ENCODE measurements at places on chromosomes 7 and 10. TPM values are rescaled to one million over a fixed set of nuclear protein-coding genes. Genes with fewer than 3 reads are reported as not detected.

Gene HOXA4
- not detected for total RNA-seq

- no peak overlapping the region for H3K27ac ChIP-seq
- H3K4me1 ChIP-seq: peaks cover 9% of the 10 kb centered on the region
- H3K27me3 ChIP-seq: no peaks in the 10 kb centered on the region
- no peak overlapping the region for H3K4me3 ChIP-seq
- peaks cover 25% of the 10 kb centered on the region for H3K36me3 ChIP-seq
- DNase-seq: peak; percentile 44
Observed at GRCh38 chr7:128020159-128020558, 11.1 kb downstream of the LRRC4 start.

Gene ZNF3
- 18.0 TPM for total RNA-seq

Gene SLC26A3
- not detected for total RNA-seq

Gene GJD4
- total RNA-seq: not detected

Gene SNX10
- 44.1 TPM for total RNA-seq

DNA sequence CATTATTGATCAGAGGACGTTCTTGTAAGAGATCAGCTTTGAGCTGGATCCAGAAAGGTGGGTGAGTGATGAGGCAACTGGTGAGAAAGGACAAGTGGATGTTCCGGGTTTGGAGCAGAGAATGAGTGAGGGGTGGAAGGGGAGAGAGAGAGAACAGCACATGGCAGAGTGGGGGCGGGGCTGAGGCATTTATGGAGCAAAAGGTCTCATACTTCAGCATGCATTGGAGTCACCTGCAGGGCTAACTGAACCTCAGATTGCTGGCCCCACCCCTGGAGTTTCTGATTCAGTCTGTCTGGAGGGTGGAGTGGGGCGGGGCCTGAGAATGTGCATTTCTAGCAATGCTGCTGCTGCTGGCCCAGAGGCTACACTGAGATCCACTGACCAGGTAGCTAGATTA is 71.2 kb downstream of the GOLGA7B start:
- H3K36me3 ChIP-seq: no peaks in the 10 kb centered on the region
- peaks cover 17% of the 10 kb centered on the region for H3K27me3 ChIP-seq
- no peak for DNase-seq

Gene ATG9B
- 3.5 TPM for total RNA-seq

Gene NPC1L1
- not detected for total RNA-seq

Gene CTAGE15
- not detected for total RNA-seq

GRCh38 chr7:156985101-156985992 is 25.1 kb downstream of the MNX1 start:
- no peak overlapping the region for H3K27ac ChIP-seq
- no peaks in the 10 kb centered on the region for H3K36me3 ChIP-seq
- DNase-seq: no peak

Gene CCDC172
- not detected for total RNA-seq

Gene TET1
- 0.53 TPM for total RNA-seq

GRCh38 chr7:143038635-143039034 is 11.7 kb upstream of the OR9A2 start:
- no peaks in the 10 kb centered on the region for H3K4me1 ChIP-seq
- no peaks in the 10 kb centered on the region for H3K36me3 ChIP-seq
- DNase-seq: no peak
- H3K27me3 ChIP-seq: peaks cover 17% of the 10 kb centered on the region
- H3K27ac ChIP-seq: no peak overlapping the region
- no peak overlapping the region for H3K4me3 ChIP-seq

Gene DNAJC9
- total RNA-seq: 49.3 TPM

DNA sequence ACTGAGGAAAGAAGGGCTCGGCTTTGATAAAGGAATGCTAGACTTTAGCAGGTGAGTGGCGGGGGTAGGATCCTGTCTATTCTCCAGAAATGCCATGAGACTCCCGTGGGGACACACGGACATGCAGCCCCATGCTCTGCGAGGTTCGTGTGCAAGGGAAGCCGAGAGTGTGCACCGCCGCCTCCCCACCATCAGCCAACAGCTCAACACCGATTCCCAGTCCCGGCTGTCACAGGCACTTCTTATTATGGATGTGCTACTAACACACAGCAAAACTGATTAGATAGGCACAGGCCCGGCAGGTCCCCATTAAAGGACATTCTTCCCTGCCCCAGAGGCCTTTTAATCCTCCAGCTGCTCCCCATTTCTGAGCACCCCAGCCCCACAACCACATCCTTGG is 154.4 kb downstream of the PRKAG2 start:
- H3K27me3 ChIP-seq: no peaks in the 10 kb centered on the region
- H3K4me3 ChIP-seq: no peak overlapping the region
- no peak overlapping the region for H3K27ac ChIP-seq
- no peak for DNase-seq
- H3K36me3 ChIP-seq: no peaks in the 10 kb centered on the region
- peaks cover 4% of the 10 kb centered on the region for H3K4me1 ChIP-seq

DNA sequence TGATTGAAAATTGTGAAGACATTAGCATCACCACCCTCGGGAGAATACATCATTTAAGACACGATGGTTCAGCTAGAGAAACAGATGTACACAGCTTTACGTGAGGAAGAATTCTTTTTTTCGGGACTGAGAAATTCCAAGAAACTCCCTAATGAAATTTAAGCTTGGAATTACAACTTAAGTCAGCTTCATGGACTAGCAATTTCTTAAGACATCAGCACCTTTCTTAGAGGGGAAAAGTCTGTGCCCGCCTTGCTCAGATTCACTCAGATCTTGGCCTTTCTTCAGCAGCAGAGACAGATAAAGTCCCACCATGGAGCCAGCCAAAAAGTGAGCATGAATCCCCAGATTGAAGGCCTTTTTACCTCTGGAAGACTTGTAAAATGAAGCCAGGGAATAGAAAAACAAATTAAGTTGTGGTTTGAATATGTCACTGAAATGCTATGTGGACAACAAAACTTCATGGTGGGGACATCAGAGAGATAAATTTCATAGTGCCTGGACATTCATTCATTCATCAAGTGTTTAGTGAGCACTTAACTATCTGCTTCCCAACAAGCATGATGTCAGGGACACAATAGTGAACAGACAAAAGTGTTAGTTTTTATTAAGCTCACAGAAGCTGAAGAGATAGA is 32.1 kb downstream of the PRKG1 start:
- no peak overlapping the region for H3K27ac ChIP-seq
- DNase-seq: no peak
- no peak overlapping the region for H3K4me3 ChIP-seq

DNA sequence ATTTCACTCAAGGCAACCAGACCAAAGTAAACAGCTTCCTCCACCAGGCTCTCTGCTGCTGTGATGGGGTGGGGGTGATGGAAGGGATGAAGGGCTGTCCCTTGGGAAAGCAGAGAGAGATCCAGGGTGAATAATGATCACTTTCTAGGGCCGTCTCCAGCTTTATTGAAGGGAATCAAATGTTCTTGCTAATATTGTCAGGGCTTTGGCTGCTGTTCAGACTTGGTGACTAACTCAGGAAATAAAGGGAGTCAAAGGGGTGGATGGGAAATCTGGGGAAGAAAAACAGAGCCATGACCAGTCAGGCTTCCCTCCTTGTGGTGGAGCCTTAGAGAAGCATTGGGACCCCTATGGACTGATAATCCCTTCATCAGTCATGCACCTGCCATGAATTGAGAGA is 196.2 kb upstream of the AGK start:
- peaks cover 3% of the 10 kb centered on the region for H3K27me3 ChIP-seq
- no peak for DNase-seq
- no peaks in the 10 kb centered on the region for H3K36me3 ChIP-seq
- no peak overlapping the region for H3K27ac ChIP-seq

Gene DPP6
- not detected for total RNA-seq

Gene NUTM2E
- total RNA-seq: 0.12 TPM

DNA sequence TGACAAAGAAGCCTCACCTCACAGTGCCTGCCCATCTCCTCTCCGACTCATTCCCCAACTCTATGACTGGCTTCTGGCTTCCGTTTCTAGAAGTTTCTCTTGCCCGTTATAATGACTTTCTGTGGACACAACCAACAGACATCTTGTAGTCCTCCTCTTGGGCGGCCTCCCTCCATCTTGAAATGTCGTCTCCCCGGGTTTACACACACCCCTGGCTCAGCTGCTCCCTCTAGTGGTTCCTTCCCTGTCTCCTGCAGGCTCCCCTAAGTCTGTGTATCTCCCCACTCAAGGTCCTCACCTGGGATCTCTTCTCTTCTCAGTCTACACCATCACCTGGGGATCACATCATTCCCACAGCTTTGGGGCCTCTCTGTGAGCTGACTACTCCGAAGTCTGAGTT is 123.4 kb upstream of the NEBL start:
- peak; percentile 29 for DNase-seq
- no peak overlapping the region for H3K4me3 ChIP-seq
- no peak overlapping the region for H3K27ac ChIP-seq
- no peaks in the 10 kb centered on the region for H3K27me3 ChIP-seq
- H3K36me3 ChIP-seq: no peaks in the 10 kb centered on the region

DNA sequence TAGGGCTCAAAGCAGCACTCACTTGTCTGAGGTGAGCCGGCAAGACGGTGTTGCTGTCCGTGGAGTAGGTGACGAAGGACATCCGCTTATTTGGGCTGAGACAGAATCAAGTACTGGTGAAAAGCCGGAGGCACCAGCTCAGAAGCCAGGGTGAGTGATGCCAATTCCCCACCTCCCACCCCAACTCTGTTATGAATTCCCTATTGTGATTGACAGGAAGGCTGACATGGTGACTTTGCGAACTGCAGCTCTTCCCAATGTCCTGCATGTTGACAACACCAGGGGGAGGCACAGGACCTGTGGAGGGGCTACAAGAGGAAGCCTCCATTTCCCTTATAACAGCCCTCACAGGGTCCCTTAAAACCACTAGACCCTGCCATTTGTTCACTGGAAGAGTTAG is 52.3 kb upstream of the MSMB start:
- H3K4me3 ChIP-seq: no peak overlapping the region
- no peaks in the 10 kb centered on the region for H3K27me3 ChIP-seq
- DNase-seq: no peak
- peaks cover 1% of the 10 kb centered on the region for H3K36me3 ChIP-seq

DNA sequence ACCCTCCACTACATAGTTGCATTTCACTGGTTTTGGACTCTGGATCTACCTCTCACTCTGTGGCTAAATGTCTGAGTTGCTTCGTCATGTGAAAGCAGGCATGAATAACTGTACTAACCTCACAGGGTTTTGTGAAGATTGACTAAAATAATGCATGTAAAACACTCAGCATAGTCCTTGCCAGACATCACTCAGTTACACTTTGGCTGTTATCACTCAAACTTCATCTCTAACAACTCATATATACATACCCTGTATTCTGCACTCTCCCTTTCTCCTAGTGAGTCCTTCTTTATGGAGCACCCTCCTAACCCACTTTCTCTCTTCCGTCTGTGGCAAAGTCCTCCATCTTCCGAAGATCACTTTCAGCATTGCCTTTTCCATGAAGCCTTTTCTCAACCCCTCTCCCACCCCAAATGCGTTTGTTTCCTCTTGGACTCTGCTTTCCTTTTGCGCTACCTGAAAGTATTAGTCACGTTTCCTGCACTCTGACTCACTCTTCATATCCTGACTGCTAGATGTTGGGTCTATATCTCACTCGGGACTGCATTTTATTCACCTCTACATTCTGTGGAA is 72.6 kb downstream of the OSBPL3 start:
- H3K27me3 ChIP-seq: no peaks in the 10 kb centered on the region
- H3K4me3 ChIP-seq: no peak overlapping the region
- H3K4me1 ChIP-seq: peaks cover 42% of the 10 kb centered on the region
- no peak overlapping the region for H3K27ac ChIP-seq
